Fibroblast of upper back skin (primary cell): ENCODE measurements at places on chromosomes 4 and X.
A peak's percentile ranks its signal among the peaks of the same experiment; 100 is the strongest.

DNA sequence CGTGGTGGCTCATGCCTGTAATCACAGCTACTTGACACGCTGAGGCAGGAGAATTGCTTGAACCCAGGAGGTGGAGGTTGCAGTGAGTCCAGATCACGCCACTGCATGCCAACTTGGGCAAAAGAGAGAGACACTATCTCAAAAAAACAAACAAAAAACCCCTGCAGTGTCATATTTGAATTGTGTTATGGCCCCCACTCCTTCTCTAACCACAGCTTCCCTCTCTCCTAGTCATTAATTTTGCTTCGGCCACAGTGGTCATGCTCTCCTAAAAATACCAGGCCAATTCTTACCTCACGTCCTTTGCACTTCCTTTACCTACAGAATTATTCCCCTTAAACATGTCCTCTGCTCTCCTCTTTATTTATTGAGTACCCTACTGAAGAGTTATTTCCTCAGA lies 206.1 kb downstream of the PPP3CA start:
- DNase-seq: no peak

DNA sequence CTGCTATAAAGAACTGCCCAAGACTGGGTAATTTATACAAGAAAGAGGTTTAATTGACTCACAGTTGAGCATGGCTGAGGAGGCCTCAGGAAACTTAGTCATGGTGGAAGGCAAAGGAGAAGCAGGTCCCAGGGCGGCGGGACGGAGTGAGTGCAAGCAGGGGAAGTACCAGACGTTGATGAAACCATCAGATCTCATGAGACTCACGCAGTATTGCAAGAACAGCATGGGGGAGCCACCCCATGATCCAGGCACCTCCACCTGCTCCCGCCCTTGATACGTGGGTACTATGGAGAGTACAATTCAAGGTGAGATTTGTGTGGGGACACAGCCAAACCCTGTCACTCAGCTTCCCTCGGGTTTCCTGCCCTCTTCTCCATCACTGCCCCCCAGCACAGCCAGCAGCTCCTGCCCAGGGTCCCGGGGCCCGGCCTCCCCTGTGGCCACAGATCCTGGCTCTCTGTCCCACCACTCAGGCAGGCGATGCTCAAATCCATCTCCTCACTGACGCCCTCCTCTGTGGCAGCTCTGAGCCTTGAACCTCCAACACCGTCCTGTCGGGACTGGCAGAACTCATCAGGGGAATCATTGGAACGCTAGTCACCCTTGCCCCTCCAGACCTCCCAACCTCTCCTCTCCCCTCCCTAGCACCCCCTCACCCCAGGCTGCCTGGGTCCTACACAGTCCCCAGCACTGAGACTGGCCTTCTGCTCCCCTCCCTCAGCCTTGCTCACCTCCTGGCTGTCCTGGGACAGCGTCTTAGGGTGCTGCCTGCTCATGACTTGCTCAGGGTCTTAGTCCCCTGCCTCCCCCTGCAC lies 37.6 kb downstream of the FGFRL1 start:
- no peak for DNase-seq

GRCh38 chr4:167524091-167524490 lies 289.8 kb upstream of the SPOCK3 start:
- no peak for DNase-seq

DNA sequence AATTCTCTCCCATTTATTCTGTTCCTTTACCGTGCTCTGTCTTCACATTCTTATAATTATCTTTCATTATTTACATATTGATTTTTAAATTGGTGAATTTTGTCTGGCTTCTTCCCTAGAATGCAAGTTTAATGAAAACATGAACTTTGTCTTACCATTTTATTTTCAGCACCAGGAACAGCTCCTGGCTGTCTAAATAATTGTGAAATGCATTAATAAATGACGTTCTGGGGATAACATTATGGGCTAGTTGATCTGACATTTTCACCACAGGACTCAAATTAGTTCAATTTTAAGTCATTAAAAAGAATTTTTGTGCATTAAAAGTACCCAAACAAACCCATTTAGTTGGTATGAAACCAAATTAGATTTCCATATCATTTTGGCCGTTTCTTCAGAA lies 97.5 kb downstream of the KCTD8 start:
- DNase-seq: no peak

- DNase-seq: no peak
These were observed 57.0 kb upstream of the RAI2 start for GRCh38 chrX:17917945-17918577.

DNA sequence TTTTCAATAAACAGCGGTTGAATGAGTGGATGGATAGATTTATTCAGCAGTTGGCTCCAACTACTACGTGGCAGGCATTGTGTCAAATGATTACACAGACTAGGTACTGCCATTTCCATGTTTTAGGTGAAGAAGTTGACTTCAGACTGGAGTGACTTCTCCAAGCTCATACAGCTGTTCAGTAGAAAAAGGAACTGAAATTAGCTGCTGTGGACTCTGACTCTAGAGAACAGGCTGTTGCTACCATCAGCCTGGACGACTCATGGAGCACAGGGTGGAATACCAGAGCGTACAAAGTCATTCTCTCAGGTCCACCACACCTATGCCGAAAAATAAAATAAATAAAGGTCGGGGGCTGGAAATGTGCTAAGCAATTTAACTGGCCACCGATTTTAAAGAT lies 45.3 kb downstream of the TENM3 start:
- DNase-seq: no peak

GRCh38 chr4:7784131-7784870 lies 155.4 kb downstream of the AFAP1 start:
- DNase-seq: no peak

GRCh38 chrX:153876112-153876491 lies 9.9 kb downstream of the L1CAM start:
- no peak for DNase-seq

GRCh38 chr4:76430519-76431388 lies 4.3 kb upstream of the SHROOM3 start:
- peak; percentile 69 for DNase-seq

- DNase-seq: peak; percentile 83
These were observed 105.0 kb downstream of the TBL1X start for GRCh38 chrX:9569876-9570301.

GRCh38 chrX:151801980-151802379 lies 67.4 kb downstream of the CNGA2 start:
- DNase-seq: no peak

- DNase-seq: no peak
These were observed 62.3 kb downstream of the PPP2R2C start for GRCh38 chr4:6410068-6410467.

DNA sequence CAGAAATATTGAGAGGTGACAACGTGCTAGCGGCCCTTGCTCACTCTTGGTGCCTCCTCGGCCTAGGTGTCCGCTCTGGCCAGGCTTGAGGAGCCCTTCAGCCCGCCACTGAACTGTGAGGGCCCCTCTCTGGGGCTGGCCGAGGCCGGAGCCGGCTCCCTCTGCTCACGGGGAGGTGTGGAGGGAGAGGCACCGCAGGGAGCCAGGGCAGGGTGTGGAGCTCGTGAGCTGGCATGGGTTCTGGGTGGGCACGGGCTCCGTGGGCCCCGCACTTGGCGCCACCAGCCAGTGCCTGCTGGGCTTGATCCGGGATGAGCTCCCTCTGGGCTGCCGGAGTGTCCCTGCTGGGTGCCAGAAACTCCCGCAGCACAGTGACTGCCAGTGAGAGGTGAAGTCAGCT lies 16.0 kb upstream of the VAMP7 start:
- DNase-seq: no peak

GRCh38 chr4:5460106-5460801 lies 248.1 kb downstream of the EVC2 start:
- peak; percentile 14 for DNase-seq

- DNase-seq: peak; percentile 20
These were observed 83.2 kb upstream of the ARHGAP24 start for GRCh38 chr4:85391589-85392410.

DNA sequence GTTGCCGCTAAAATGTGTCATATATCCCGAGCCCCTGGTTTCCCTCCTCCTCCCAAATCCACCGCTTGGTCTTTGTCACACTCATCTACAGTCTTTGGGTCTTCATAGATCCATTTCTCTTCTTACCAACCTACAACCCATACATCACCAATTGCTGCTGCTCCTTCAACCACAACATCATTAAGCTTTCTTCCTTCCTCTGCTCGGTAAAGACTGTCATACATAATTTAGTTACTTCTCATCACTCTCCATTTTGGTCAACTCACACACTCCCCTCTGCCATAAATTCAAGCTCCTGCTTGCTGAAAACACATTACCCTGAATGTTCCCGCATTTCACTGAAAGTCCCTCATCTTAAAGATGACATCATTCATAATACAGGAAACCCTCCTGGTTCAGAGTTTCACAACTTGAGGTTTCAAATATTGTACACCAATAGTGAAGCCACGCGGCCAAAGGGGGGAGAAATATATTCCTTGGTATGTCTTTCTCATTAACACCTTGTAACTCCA lies 1.7 kb upstream of the DCTD start:
- DNase-seq: peak; percentile 52

DNA sequence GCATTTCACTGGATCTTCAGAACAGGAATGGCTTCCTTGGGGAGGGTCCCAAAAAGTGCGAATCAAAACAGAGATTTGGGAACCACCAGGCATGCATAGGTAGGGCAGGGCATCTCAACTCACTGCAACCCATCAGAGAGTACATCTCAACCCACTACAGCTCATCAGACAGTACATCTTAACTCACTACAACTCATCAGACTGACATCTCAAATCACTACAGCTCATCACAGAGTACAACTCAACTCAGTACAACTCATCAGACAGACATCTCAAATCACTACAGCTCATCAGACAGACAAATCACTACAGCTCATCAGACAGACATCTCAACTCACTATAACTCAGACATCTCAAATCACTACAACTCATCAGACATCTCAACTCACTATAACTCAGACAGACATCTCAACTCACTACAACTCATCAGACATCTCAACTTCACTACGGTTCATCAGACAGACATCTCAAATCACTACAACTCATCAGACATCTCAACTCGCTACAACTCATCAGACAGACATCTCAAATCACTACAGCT lies 47.5 kb upstream of the CLDN34 start:
- no peak for DNase-seq

GRCh38 chrX:75276666-75277065 lies 2.8 kb downstream of the UPRT start:
- DNase-seq: no peak

GRCh38 chr4:84578540-84579402 lies 4.2 kb upstream of the CDS1 start:
- DNase-seq: peak; percentile 53

DNA sequence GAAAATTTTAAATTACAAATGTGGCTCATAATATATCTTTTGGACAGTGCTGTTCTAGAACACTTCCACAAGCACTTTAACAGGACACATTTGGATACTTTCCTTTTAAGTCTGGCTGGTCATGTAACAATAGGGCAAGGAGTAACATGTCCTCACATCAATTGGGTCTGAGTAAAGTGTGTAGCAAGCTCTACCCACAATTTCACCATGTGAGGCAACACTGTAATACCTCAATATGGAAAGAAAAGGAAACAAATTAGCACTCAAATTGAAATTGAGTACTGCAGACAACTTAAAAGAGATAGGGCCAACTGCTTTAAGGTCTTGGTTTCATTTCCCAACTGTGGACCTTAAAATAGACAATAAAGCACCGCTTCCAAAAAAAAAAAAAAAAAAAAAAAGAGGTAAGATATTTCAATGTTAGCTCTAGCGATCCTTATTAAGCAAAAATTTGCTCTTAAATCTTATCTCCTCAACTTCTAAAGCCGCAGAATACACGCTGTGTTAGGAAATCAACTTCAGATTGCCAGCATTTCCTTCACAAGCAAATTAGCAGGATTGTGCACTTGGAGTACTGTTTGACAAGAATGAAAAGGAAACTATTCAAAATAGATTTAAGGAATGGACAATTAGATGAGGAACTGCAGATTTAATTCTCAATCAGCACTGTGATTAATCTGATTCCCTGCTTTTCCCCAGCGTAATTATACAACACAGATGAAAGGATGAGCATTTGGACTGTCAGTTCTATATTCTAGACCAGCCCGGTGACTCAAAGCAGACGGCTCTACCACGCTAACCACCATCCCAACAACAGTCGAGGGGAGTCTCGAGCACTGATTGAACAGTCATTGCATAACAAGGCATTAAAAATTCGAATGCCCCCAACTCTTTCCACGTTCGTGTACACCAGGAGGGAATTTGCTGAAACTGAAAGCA lies 1.6 kb downstream of the CASK start:
- DNase-seq: peak; percentile 31

- DNase-seq: peak; percentile 97
These were observed 155.1 kb downstream of the SHROOM3 start for GRCh38 chr4:76589872-76590797.

- peak; percentile 49 for DNase-seq
These were observed 29.1 kb downstream of the TTC29 start for GRCh38 chr4:146916479-146917076.

- peak; percentile 85 for DNase-seq
These were observed 213.6 kb downstream of the CPE start for GRCh38 chr4:165592386-165592785.

DNA sequence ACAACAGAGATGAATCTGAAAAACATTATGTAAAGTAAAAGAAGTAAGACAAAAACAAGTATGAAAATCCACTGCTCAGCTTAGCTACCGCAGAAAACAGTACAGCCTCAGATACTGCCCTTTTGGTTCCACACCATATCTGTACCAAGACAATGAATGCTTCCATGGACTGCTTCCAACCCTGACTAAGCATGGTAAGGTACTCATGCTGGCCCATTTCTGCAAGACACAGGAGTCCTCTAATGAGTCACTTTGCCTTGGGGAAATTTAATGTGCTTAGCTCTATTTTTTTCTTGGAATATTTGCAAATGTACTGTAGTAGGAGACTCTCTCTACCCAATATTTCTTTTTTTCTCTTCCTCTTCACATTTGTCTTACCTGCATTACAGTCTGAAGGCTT lies 931.7 kb upstream of the HS3ST1 start:
- no peak for DNase-seq

DNA sequence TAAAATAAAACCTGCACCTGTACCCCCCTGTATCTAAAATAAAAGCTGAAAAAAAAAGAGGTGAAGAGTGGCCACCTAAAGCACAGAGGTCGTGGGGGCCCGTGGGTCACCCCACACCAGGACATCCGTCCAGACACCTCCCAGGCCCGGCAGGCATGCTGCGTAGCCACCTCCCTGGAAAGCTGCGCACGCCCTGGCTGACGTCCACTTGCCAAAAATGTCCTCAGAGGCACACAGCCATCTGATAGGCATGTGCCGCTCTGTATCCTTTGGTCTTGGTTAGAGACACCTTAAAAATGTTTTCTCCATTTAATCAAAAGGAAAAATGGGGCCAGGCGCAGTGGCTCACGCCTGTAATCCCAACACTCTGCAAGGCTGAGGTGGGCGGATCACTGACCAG lies 17.7 kb downstream of the FAM53A start:
- no peak for DNase-seq

DNA sequence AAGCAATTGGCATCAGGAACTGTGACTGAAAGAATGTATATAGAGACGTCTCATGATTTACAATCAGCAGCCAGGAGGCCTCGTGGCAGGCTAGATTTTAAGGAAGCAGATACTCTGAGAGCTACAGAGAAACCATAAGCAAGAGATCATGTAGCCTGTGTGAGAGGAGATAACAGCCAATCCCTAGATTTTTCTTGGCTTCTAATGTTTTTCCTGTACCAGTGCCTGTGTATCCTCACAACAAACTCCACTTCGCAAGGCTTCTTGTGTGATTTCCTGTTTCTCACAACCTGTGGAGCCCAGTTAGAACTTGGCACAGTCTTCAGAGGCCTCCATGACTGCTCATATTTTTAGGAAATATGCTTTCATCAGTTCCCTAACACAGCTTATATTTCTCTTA lies 147.9 kb downstream of the PTCHD1 start:
- DNase-seq: no peak
